Muscle of leg (tissue), 16 donors: ENCODE measurements at places on chromosomes 7 and 10. TPM values are rescaled to one million over a fixed set of nuclear protein-coding genes. Genes with fewer than 3 reads are reported as not detected.

- DNase-seq = peak; percentile 33
Measured at GRCh38 chr7:106012935-106013439, 49.9 kb downstream of the CDHR3 start.

MXI1 gene
- 20.9 TPM for polyA plus RNA-seq

- DNase-seq = no peak
Measured at GRCh38 chr10:7311218-7311849, 99.5 kb downstream of the SFMBT2 start.

GRCh38 chr10:74968667-74969061 is 142.3 kb downstream of the KAT6B start:
- no peak for DNase-seq

CTAGE4 gene
- polyA plus RNA-seq = 1.2 TPM

PMS2 gene
- polyA plus RNA-seq = 10.7 TPM

GRCh38 chr10:35636956-35637355 is 5.1 kb downstream of the FZD8 start:
- peak; percentile 22 for DNase-seq
